ENCODE measurements at places on chromosomes 3 and 15.

DNA sequence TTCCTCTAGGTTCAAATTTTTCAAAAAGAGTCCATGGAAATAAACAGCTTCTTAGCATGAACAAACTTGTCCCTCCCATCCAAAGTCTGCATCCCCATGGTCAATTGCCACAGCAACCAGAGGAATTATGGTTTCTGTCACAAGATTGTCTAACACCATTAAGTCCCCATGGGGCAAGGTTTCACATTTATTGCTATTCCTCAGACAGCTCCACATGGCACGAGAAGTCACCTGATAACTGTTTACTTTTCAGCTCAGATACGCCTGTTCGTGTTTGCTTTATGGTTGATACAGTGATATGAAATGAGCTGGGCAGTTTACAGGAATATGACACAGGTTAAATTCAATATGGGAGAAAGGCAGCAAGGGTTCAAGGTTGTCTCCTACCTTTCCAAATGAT lies 37.9 kb upstream of the MUC13 start:
- DNase-seq = no peak

DNA sequence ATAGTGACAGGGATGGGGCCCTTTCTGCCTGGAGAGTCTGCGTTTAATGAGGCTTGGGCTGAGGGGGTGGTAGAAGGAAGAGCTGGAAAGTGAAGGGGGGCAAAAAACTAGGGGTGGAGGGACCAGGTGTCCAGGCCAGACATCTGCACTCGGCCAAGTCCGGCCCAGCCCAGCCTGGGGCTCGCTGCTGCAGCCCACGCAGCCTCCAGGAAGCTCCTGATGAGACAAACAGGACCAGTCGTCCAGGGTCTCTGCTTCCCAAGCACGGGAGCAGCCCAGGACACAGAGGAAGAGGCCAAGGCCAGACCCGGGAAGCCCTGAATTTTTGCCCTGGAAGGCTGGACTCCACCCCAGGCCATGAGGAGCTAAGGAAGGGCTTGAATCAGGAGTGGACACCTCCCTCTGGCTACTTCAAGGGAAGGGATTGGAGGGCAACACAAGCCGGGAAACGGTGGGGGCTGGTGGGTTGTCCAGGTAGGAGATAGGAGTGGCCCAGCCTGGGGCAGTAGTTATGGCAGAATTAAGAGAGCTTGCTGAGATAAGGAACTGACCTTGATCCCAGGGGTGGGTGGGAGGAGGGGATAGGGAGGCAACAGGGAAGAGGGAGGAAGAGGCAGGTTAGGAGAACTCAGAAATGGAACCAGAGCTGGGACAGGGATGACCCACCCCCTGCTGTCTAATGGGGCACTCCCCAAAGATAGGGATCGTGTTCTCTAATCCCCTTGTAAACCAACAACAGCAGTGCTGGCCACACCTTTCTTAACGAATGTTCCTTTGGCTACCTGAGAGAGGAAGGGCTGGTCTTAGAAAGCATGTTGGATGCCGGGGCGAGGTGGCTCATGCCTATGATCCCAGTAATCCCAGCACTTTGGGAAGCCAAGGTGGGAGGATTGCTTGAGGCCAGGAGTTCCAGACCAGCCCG lies 89.5 kb downstream of the ANP32A start:
- no peak for DNase-seq

GRCh38 chr15:94404733-94405283 lies 173.4 kb downstream of the MCTP2 start:
- DNase-seq = no peak

DNA sequence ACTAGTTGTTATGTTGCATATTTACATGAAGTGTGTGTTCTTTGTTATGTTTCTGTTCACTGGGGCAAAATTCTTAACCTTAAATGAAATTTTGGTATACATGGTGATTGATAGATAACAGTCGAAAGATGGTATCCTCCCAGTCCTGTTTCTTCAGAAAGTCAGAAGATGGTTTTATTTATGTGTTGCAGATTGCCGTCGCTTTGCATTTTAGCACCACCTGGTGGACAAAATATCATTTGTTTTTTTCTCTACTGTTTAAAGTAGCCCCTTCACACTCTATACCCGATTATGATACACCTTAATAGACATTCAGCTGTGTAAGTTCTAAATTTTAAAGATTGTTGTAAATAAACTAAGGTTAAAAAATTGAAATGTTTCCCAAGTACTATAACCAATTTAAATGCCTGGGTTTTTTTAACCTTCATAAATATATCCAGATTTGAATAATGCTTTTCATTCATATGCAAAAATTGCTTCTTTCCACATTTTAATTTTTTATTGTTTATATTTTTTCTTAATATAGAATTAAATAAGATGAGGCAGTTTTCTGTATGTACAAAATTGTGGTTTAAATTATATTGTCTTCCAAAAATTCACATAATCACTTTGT lies 152.2 kb downstream of the ALCAM start:
- DNase-seq = no peak

DNA sequence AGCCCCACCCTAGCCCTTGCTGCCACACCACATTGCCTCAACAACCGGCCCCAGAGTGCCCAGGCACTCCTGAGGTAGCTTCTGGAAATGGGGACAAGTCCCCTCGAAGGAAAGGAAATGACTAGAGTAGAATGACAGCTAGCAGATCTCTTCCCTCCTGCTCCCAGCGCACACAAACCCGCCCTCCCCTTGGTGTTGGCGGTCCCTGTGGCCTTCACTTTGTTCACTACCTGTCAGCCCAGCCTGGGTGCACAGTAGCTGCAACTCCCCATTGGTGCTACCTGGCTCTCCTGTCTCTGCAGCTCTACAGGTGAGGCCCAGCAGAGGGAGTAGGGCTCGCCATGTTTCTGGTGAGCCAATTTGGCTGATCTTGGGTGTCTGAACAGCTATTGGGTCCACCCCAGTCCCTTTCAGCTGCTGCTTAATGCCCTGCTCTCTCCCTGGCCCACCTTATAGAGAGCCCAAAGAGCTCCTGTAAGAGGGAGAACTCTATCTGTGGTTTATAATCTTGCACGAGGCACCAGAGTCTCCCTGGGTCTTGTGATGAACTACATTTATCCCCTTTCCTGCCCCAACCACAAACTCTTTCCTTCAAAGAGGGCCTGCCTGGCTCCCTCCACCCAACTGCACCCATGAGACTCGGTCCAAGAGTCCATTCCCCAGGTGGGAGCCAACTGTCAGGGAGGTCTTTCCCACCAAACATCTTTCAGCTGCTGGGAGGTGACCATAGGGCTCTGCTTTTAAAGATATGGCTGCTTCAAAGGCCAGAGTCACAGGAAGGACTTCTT lies 39.1 kb downstream of the MESD start:
- DNase-seq = no peak

DNA sequence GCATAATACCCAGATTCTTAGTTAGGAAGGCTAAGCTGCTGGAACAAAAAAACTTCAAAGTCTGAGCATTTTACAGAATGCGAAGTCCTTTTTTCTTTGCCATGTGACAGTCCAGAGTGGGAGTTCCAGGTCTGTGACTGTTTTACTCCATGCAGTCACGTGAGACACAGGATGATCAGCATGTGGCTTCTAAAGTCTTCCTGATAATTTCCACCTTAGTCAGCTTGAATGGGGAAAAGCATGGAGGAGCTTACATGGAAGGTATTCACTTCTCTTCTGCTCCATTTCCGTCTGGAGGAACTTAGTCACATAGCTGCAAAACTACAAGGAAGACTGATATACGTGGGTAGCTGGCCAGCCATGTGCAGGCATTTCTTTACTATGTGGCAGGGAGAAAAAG lies 1.7 kb downstream of the SNTN start:
- no peak for DNase-seq

- no peak for DNase-seq
Measured at GRCh38 chr3:32501783-32502117, 902 bp downstream of the CMTM6 start.

DNA sequence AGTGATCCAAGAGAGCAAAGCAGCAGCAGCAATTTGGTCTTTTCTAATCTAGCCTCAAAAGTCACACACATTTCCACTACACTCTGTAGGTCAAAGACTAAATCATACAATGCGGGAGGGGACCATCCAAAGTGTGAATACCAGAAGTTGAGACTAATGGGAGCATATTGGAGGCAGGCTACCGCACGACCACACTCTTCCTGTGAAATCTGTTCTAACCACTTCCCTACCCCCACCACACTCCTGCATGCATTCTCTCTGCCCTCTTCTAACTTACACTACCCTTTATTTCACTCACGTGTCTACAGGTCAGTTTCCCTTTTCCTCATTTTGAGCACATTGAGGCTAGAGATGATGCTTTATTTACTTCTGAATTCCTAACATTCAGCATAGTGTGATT lies 23.7 kb upstream of the PRTG start:
- DNase-seq = no peak

- no peak for DNase-seq
Measured at GRCh38 chr3:14209581-14210289, 31.1 kb downstream of the LSM3 start.

- no peak for DNase-seq
Measured at GRCh38 chr15:23420806-23421575, 26.1 kb downstream of the GOLGA6L2 start.

DNA sequence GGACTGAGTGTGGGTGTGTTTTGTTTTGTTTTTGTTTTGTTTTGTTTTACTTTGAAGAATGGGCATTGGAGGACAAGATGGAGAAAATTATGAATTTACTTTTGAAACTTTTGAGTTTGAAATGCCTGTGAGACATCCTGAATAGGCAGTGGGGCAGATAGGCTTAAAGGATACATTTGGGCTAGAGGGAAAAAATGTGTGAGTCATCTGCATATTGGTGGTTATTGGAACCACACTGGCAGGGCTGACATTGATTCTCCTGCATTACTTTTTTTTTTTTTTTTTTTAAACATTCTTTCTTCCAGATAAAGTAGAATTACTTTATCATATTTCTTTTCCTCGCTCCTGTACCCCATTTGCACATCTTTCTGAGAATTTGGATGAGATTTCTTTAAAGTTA lies 56.1 kb downstream of the CALML4 start:
- DNase-seq = no peak

- DNase-seq = no peak
Measured at GRCh38 chr15:51310064-51310463, 28.3 kb downstream of the CYP19A1 start.

DNA sequence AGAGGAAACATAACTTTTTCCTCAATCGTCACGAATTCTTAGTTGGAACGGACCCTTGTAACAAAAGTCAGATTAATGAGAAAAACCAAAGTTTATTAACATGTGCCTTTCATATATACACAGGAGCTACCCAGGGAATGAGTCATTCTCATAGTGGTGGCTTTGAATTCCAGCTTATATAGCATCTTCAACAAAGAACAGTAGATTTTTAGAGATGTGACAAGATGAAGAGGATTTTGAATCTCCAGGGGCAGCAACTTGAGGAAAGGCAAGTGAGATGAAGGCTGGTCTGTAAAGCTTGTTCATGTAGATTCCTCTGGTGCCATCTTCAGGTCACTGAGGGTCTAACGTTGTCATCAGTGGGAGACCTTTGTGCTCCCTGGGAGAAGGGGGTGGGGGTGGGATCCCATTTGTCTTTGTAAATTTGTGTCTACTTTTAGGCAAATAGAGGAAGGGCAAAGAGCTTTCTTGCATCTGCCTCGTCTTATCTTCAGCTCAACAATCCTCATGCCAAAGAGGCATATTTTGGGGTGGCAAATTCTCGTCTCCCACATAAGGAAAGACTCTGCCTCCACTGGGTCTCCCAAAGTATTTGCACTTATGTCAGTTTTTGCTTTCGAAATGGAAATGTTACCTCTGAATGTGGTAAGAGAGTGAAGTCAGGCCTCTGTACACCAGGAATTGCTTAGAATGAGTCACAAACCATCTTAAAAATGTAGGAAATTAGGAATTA lies 29.5 kb downstream of the CLEC3B start:
- peak; percentile 32 for DNase-seq
